ENCODE measurements at places on chromosomes 6 and 20.

DNA sequence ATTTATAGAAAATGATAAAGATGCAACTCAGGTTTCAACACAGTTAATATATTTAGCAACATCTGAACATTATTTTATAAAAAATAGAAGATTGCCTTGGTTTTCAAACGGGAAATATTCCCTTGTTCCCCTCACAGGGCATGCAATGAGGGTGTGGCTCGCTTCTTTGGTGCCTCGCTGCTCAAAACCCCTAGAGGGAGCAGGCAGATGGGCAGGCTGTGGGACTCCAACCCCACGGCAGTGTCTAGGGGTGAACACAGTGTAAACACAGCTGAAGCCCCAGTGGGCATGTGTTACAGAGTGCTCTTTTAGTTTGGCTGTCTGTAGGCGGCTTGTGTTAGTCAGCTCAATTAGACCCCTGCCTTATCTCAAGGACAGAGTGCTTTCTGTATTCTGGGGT is 560.8 kb upstream of the IMPG1 start:
- no peak for DNase-seq

DNA sequence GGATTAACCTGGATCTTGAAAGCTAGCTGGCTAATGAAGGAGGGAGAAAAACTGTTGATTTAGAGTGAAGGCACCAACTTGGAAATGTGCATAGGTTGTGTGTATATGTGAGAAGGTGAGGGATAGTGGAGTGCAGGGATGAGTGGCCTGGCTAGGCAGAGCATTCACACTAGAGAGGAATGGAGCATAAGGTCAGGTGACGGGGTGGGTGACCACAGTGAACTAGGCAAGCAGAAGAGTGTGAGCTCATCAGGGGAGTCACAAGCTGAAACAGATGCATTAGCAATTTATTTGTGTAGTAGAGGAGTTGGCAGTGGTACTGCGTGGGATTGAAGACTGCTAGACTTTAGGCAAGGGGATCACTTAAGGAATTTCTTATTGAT is 10.5 kb downstream of the ANKRD66 start:
- no peak for DNase-seq

GRCh38 chr6:1597924-1598323 is 11.8 kb upstream of the FOXC1 start:
- DNase-seq = no peak

- DNase-seq = peak; percentile 5
Observed at GRCh38 chr6:41901882-41902519, 6.8 kb upstream of the USP49 start.

GRCh38 chr6:140462453-140463311 is 1088.2 kb upstream of the CITED2 start:
- no peak for DNase-seq

DNA sequence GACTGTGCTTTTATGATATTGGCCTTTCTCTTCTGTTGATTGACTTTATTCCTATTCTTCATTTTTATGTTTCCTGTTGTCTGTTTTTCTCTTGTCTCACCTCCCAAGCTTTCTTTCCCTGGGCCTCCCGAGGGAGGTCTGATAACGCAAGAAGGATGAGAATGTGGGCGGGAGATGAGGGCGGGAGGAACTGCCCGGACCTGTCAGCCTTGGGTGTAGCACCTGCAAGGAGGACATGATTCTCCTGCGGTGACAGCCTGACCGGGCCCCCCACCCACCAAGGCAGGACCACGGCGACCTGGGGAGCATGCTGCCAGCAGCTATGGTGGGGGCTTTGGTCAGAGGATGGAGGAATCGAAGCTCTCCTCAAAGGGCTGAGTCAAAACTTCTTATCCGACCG is 86.9 kb downstream of the PLEKHG1 start:
- DNase-seq = no peak

- no peak for DNase-seq
Observed at GRCh38 chr6:170174771-170175643, 115.9 kb downstream of the DLL1 start.

- DNase-seq = no peak
Observed at GRCh38 chr6:22570185-22570551, 802 bp downstream of the HDGFL1 start.

DNA sequence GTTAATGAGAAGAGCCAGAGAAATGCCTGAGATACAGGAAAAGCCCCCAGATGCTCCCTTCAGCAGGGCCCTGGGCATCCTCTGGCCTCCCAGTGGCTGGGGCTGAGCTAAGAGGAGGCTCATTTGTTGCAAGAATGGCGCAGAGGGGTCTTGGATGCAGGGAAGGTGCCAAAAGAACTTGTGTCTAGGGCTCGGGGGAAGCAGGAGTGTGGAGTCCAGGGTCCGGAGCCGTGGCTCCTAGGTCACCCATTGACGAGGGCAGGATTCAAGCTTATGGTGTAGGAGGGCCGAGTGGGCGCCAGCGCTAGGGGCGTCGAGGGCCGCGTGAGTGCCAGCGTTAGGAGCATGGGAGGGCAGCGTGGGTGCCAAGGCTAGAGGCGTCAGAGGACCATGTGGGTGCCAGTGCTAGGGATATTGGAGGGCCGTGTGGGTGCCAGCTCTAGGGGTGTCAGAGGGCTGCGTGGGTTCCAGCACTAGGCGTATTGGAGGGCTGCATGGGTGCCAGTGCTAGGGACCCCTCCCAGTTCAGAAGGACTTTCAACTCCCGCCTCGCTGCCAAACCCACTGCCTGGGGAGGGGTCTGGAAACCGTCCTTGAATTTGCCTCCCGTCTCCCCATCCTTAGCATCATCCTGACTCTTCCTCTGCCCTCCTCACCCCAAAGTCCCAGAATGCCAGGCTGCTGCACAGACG is 250.5 kb upstream of the AFDN start:
- DNase-seq = no peak

- no peak for DNase-seq
Observed at GRCh38 chr6:38797391-38797790, 82.3 kb downstream of the DNAH8 start.

DNA sequence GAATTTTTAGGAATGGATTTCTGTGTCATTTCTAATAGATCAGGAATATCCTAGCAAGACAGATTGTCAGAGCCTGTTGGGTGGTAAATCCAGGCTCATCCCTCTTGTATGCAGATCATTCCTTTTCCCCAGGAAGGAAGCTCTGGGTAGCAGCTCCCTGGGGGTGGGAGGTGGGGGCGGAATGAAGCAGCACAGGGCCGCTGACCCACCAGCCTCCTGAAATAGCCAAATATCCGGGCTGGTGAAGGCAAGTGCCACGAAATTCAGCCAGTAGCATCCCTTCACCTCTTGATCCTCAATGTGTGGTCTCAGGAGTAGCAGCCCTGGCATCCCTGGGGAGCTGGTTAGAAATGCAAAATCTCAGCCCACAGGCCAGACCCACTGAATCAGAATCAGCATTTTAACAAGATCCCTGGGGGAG is 256.9 kb downstream of the LRFN2 start:
- DNase-seq = no peak

DNA sequence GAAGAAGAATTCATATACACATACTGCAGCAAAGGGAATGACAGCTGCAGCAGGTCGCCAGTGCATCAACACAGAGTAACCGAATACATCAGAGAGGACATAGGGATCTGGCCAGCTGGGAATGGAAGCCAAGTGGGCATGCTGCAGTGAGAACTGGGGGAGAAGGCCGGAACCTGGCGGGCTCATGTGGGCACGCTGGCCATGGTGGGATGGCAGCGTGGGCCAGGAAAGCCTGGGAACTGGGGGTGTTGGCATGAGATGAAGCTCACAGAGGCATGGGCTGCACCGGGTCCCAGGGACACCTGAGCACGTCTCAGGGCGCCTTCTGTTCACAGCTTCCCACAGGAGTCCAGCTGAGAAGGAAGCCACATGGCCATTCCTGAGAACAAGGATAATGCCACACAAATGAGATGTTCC is 139.5 kb upstream of the AGPAT4 start:
- DNase-seq = no peak

DNA sequence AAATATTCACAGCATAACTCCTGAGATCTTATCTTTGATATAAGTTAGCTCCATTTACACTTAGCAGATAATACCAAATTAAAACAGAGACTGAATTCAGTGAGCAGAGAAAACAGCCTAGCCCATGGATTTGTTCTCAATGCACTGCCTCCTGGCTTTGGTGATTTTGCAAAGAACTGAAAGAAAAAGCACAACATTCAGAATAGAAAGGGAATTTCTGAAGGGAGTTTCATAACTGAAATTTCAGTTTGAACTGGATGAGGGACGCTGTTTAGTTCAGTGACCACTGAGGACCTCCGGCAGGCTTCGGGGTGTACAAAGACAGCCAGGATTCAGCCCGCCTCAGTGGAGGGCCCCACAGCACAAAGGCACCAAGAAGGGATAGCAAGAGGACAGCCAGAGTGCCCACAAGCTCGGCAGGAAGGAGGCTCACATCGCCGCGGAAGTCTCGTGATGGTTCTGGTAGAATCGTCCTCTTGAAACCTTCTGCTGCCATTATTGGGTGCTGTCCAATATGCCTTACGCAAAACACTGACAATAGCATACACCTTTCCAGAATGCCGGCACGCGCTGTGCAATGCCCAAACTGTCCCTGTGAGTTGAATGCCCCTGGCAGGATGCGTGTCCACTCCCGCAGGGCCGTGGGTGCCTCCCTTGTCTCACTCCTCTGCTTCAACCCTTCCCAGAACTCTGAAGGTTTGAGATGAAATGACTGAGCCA is 9.7 kb upstream of the IRF4 start:
- DNase-seq = no peak

GRCh38 chr20:34604980-34605788 is 46.7 kb downstream of the MAP1LC3A start:
- DNase-seq = no peak

DNA sequence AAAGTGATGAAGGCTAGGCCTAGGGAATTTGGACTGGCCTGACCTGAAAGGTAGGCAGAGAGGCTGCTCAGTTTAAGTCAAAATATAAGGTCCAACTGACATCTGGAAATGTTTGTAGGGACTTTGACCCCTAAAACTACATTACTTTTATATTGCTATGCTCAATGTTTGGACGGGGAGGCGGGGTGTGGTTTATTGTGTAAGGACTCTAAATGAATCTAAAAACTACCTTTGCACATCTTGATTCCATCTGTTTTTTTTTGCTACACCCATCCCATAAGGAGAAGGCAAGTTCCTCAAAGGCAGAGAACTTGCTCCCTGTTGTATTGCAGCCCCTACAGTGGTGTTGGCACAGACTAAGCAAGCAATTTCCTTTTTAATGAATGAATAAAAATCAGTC is 227.1 kb downstream of the HACE1 start:
- no peak for DNase-seq

DNA sequence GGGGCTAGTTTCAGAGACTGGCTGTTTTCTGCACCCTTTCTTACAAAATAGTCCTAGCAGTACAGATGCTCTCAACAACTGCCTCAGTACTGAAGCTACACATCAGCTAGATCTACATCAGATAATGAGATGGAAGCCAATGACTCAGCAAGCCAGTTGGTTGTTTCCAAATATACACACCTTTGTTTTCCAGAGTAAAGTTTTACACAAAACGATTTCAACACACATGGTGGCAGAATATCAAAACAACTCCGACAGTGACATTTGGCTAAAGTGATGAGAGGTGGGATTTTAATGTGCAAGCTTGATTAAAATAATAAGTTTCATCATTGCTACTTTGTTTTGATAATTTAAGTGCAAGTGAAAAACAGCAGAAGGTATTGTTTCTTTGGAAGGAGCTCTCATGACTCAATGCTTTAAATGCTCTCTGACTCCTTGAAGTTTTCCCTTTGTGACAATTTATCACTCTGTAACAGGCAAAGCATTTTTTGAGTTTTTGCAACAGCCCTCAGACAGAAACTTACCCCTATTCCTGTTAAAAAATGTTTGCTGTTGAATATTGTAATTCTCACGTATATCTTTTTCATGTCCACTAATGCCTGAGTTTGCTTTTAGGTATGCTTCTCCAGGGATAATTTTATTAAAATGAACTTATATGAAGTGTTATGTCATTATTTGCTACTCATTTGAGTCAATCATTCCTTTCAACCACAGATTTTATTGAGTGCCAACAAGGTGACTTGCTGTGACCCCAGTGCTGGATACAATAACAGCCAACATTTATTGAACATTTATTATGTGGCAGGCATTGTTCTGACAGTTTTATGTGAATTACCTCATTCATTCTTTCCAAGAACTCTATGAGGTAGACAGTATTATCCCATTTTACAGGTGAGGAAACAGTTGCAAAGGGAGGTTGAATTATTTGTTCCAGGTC is 882.0 kb downstream of the TFAP2A start:
- no peak for DNase-seq

DNA sequence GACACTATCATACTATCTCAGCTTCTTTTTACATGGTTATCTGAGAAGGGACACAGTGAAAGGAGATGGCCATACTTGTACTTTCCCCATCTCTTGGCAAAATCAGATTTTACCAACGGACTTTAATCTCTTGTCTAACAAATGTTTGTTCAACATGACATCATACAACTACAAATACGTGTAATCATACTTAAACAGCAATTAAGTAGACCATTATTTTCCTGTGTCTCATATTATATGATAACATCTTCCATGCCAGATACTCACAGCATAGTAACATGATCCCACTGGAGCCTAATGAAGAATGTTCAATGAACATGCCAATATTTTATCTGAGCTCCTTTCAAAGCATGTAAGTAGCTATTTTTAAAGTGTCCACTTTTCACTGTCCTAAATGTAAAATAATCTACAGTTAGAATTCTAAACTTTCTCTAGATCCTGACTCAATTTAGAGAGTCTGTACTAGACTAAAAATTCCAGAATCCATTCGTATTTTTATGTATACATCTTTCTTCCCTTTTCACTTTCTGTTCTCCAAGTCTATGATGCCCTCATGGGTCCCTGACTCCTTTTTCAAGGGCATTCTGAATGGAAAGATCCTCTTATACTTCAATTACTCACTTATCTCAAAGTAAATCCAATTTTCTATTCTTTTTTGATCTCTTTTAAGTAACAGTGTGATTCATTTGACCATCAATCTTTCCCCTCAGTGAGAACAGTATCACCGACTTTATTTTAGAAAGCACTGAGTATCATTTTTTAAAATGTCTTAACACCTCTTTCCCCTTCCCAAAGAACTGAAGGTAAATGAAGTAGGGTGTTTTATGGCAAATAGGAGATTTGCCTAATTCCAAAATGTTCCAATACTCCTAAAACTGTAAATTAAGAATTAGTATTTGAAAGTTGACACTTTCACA is 133.5 kb downstream of the CDK19 start:
- no peak for DNase-seq

DNA sequence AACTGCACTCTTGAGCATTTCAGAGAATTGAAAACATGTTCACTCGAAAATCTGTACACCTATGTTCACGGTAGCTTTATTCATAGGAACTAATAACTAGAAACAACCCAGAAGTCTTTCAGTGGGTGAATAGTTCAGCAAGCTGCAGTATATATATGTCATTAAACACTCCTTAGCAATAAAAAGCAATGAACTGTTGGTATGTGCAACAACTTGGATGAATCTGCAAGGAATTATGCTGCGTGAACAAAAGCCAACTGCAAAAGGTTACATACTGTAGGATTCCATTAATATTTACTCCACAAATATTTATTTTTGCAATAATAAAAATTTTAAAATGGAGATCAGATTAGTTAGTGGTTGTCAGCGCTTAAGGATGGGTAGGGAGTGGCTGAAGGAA is 22.1 kb upstream of the FKBP1A start:
- DNase-seq = no peak

- no peak for DNase-seq
Observed at GRCh38 chr20:36849333-36850065, 26.4 kb upstream of the TLDC2 start.

All from activated CD4-positive, alpha-beta T cell treated with anti-CD3 and anti-CD28 coated beads, Interleukin-2, amount 50 U/mL, for 24 hours (primary cell).